ENCODE measurements at places on chromosomes 5 and 9. TPM values are rescaled to one million over a fixed set of nuclear protein-coding genes. Genes with fewer than 3 reads are reported as not detected.

DNA sequence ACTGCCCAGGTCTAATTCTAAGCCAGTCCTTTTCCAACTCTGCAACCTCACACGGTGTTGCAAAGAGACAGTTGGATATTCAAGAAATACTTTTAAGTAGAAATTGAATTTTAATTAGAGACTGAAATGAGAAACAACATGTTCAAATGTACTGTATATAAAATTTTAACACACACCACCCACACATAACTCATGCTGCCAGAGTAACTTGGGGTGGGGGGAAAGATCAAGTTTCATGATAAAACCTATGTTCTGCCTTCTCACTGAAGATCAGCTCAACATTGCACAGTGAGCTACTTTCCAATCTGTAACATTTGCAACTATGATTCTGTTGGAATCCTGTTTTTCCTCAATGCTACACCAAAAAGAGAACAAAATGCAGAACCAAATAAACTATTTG is 17.5 kb downstream of the ARL15 start:
- no peak for DNase-seq
- no peaks in the 10 kb centered on the region for H3K36me3 ChIP-seq
- H3K27ac ChIP-seq, result no peak overlapping the region
- H3K27me3 ChIP-seq, result no peaks in the 10 kb centered on the region
- H3K4me1 ChIP-seq, result peaks cover 21% of the 10 kb centered on the region

DNA sequence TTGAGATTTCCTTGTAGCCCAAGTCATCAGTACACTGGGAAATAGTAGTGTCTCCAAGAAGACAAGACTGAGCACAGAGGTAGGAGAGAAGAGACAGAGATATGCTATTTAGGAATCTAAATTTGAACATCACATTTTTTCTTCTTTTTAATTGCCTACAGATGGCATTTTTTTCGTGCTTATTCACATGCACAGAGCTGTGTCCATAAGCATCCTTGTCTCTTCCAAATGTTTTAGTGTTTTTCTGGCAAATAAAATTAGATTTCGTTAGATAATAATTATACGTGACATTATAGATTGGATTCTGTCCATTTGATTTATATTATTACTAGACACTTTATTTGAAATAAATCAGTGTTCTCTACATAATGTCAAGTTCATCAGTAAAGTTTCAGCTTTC is 80.9 kb downstream of the PRR16 start:
- no peak for DNase-seq
- peaks cover 5% of the 10 kb centered on the region for H3K4me1 ChIP-seq
- no peaks in the 10 kb centered on the region for H3K27me3 ChIP-seq
- no peak overlapping the region for H3K4me3 ChIP-seq
- H3K27ac ChIP-seq, result no peak overlapping the region
- H3K36me3 ChIP-seq, result no peaks in the 10 kb centered on the region

The PDE6A gene
- not detected for total RNA-seq

DNA sequence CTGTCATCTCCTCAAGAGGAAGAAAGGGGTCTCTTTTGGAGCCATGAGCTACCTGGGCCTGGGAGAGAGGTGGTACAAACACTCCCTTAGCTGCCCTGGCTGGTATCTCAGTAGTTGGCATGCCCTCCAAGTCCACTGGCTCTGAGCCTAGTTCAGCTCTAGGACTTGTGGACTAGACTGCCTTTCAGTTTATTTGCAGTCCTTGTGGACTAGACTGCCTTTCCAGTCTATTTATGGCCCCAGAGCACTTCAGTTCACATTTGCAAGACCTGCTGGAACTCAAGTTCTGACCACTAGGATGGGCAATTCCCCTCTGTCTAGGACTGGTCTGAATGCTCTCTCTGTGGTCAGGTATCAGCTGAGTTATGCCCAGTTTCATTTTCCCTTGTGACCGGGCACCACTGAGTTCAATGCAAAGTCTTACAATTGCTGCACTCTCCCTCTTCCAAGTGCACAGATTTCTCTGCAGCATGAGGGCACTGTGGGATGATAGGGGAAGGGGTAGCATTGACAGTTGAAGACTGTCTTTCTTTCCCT is 1019.0 kb downstream of the TAF11L14 start:
- H3K4me3 ChIP-seq, result no peak overlapping the region
- H3K36me3 ChIP-seq, result no peaks in the 10 kb centered on the region
- DNase-seq, result no peak
- H3K27ac ChIP-seq, result no peak overlapping the region
